ENCODE measurements at places on chromosomes 11 and 22.

- DNase-seq, result no peak
Observed at GRCh38 chr11:85316967-85317366, 310.2 kb downstream of the DLG2 start.

- DNase-seq, result no peak
Observed at GRCh38 chr11:17263769-17264168, 12.8 kb upstream of the NUCB2 start.

GRCh38 chr11:64629796-64630562 lies 39.0 kb downstream of the SLC22A12 start:
- no peak for DNase-seq

DNA sequence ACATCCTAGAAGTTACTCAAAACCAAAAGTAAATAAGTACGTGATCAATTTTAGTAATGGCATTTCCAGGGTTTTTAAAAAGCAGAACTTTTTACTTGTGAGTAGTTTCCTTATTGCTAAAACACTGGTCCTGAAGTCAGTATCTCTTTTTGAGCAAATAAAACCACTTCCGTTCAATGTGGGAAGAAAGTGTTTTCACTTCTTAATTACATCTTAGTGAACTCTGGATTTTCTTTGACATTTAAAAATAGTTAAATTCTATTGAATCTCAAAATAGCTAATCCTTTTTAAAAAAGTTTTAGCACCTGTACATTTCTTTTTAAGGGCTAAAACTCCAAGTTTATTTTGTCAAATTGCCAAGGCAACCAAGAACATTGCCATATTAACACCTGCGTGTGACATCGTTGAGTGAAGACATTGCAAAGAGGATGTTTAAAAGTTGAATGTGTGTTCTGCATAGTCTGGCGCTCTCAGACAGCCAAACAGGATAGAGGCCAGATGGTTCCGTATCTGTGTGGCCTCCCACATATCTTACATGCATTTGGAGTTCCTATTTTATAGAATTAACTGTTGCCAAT lies 17.2 kb upstream of the OR5B21 start:
- no peak for DNase-seq

DNA sequence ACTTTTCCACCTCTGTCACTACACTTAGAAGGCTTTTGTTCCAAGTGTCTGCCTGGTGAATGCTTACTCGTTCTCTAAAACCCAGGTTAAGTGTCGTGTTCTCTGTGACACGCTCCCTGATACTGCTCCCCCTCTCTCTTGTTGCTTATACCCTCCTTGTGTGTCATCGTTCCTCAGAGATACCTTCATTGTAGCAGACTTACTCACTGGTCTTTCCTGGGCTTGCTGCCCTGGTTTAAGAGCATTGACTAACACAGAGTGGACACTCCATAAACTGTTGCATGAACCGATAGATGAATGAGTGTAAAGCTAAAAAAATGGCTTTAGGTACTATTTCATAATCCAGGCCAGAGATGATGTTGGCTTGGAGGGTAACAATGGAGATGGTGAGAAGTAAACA lies 171.3 kb downstream of the GRIK4 start:
- no peak for DNase-seq

DNA sequence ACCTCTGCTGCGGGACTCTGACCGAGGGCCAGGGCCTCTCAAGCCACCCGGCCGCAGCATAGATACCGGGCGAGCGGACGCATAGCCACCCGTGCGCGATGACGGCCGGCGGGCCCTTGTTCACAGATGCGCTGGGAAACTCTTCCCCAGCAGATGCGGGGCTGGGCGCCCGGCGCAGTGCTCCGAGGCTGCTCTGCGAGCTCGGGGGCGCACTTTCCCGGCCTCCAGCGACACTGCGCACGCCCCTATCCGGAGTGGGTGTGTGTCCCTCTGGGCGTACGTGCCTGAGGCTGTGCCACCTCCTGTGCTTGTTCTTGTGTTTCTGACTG lies 104.7 kb upstream of the E2F8 start:
- no peak for DNase-seq

GRCh38 chr11:94275961-94276360 lies 28.4 kb upstream of the IZUMO1R start:
- no peak for DNase-seq

- no peak for DNase-seq
Observed at GRCh38 chr11:11363674-11364073, 10.6 kb upstream of the CSNK2A3 start.

DNA sequence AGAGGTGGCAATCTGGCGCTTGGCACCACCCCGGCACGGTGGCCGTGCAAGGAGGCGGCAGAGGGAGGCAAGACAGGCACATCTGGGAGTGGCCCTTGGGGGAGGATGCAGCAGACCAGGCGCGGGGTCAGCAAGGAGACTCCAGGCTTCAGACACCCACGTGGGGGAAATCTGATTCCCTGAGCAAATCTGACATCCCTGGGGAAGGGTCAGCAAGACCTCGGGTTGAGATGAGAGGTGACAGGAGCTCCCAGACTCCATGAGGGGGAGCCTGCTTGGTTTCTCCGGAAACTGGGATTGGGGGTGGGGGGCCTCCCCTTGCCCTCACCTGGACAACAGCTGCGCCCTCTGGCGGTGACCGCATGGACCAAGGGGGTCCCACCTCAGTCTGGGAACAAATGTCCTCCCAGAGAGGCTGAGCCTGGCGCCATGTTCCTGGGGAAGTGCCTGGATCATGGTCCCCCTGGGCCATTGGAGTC lies 4.0 kb upstream of the RCOR2 start:
- no peak for DNase-seq

GRCh38 chr11:67373648-67374570 lies 511 bp upstream of the CLCF1 start:
- peak; percentile 42 for DNase-seq

DNA sequence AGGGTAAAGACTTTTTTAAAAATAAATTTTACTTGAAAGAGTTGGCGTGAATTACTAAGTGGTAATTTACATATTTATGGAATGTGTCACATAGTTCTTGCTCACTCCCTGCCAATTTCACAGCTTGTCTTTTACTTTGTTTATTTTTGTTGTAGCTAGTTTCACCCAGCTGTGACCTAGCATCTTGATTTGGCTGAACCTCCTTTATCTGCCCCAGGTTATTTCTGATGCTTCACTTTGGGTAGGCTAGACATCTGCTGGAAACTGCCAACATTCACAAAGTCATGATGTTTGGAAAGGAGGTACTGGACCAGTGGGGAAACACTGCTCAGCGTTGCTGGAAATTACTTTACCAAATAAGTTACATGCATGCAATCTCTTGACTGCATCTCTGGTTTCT lies 1676.0 kb upstream of the RAG2 start:
- DNase-seq, result no peak

GRCh38 chr11:61917334-61918109 lies at the start of gene RAB3IL1:
RAB3IL1 (minus strand) TSS chr11:61917566; CDS start chr11:61917367, 199 bp downstream.
- DNase-seq, result no peak

DNA sequence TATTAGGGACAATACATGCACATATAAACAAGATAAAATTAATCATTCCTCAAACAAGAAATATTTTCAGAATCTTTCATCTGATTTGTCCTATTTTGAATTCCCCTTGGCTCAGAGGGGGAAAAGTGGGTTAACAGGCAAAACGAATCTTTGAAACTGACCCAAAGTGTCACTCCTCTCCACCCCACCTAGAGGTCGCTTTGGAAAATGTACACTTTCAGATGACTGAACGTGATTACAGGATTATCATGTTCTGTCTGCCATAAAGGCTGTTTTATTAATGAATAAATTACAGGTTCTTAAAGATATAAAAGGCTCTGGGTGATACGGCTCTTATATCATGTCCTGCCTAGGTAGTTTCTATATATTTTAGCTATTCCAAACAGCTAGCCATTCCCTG lies 1735.0 kb downstream of the LRRC4C start:
- no peak for DNase-seq

DNA sequence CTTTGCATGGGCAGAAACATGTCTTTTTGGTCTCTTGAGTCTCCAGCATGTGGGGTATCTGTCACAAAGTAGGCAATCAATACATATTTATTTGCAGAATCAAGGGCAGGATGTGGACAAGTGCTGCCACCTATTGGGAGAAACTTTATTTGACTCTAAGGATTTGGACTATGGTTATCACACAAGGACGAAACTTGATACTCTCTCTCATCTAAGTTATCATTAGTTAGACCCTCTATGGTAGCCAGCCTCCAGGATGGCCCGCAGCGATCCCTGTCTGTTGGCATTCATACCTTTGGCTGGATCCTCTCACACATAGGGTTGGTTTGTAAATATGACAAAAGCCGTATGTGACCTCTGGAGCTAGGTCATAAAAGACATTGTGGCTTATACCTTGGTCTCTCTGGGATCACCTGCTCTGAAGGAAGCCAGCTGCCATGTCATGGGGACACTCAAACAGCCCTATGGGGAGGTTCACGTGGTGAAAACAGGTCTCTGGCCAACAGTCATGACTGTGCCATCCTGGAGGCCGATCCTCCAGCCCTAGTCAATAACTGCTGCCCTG lies 1.1 kb upstream of the FBXO7 start:
- no peak for DNase-seq

Data from activated T-cell treated with anti-CD3 and anti-CD28 coated beads for 24 hours (primary cell).